ENCODE measurements at places on chromosomes 11 and 22.

- DNase-seq, result no peak
Measured at GRCh38 chr11:67441098-67441563, 2.1 kb downstream of the CORO1B start.

GRCh38 chr11:131217313-131218310 is 152.8 kb upstream of the NTM start:
- no peak for DNase-seq

DNA sequence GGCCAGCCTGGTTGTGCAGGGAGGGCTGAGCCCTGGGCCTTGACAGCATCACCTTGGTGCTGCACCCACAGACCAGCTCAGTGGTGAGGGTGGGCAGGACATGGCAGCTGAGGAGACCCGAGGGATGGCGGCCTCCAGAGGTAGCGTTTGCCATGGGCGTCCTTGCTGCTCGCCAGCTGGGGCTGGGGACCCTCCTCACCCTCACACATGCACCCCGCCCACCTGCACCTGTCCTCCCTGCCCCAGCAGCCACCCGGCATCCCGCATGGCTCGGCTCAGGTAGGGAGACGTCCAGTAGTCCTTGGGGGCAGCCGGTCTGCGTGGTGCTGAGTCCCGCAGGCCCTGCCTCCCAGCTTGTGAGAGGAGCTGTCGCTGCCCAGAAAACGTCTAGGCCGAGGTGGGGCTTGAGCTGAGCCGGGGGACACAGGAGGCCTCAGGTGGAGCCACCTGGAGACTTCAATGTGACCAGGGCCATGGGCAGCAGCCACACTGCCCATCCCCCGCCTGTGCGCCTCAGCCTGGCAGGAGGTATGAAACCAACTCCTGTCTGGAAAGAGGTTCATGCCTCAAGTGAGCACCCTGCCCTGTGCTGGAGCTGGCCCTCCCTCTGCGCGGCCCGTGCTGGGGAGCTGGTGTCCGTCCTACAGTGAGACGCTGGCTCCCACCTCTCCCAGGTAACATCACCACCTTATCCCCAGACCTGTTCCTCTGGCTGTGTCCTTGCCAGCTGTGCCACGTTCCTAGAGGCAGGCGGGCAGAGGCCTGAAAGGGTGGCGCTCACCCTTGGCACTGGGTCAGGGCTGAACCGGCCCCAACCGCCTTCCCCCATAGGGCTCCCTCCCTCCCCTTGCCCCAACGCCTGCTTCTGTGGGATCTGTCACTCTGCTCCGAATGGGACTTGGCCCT is 3.3 kb upstream of the TRABD start:
- DNase-seq, result no peak

GRCh38 chr11:119152043-119152442 is 3.2 kb downstream of the ABCG4 start:
- no peak for DNase-seq

- no peak for DNase-seq
Measured at GRCh38 chr11:18615628-18616392, 16.2 kb downstream of the MISFA start.

DNA sequence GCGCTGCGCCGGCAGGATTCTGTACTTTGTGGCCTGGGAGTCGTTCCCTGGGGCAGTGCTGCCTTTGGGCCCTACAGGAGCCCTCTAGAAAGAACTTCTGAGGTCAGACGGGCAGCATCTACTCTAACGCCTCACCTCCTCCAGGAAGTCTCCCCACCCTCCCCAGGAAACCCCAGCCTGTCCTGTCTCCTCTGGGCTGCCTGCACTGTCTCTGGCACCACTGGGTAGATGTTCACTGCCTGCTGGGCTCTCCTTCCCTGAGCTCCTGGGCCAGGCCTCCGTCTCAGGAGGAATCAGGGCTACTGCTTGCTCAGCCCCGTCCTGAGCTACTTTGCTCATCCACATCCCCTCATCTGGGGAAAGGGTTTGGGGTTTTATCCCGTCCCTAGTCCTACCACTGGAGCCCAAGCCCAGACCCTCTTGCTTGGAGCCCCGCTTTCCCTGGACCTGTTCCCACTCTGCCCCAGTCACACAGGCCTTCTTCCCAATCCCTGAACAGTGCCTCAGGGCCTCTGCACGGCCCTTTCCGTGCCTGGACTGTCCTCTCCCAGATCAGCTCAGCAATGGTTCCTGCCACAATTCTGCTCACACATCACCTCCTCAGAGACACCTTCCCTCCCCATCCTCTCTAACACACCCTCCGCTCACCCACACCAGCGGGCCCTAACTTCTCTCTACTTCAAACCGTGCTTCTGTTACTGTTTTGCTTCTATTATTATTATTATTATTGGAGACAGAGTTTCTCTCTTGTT is 11.3 kb upstream of the TREH start:
- DNase-seq, result no peak

DNA sequence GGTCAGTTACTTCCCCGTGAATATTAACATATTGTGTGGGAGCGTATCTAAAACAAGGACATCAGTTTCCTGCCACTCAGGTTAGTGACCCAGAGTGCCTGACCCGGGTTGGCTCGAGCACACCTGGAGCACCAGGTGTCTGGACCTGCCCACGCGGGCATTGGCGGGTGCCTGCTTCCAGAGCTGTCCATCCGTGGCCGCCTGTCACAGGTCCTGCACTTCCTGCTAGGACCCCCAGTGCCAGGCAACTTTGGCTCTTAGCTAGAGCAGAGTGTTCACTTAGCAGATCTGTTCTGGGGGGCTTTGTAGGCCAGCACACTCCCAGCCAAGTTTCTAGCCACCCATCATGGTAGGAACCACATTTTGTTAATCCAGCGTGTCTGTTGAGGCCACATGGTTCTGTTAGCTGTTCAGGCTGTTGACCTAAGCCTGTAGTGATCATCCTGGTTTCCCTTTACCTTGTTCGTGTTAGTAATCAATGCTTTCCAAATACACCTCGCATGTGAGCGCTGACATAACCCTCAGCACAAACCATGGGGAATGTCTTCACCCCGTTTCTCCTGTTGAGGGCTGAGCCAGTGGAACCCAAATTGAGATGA is 29.5 kb downstream of the MOV10L1 start:
- DNase-seq, result no peak

DNA sequence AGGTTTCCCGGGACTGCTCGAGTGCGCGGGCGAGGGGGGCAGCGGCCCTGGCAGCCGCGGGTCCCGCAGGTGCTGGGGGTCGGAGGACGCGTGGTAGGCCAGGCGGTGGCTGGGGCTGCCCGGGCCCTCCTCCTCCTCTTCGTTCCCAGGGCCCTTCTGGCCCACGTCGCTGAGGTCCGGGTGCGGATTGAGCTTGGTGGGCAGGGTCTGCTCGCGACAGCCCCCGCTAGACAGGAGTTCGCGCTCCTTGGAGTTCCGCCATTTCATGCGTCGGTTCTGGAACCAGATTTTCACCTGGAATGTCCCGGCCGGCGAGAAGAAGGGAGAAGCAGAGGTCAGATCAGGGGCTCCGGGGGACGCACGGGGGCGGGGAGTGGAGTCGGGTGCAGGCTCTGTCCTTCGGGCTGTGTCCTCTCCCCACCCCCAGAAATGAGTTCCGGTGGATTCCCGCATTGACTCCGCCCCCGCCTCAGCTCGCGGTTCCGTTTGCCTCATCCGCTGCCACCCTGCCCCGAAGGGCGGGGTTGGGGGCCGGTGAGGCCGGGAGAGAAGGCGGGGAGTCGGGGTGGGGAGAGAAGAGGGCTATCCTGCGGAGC is 3.9 kb downstream of the DBX1 start:
- no peak for DNase-seq

DNA sequence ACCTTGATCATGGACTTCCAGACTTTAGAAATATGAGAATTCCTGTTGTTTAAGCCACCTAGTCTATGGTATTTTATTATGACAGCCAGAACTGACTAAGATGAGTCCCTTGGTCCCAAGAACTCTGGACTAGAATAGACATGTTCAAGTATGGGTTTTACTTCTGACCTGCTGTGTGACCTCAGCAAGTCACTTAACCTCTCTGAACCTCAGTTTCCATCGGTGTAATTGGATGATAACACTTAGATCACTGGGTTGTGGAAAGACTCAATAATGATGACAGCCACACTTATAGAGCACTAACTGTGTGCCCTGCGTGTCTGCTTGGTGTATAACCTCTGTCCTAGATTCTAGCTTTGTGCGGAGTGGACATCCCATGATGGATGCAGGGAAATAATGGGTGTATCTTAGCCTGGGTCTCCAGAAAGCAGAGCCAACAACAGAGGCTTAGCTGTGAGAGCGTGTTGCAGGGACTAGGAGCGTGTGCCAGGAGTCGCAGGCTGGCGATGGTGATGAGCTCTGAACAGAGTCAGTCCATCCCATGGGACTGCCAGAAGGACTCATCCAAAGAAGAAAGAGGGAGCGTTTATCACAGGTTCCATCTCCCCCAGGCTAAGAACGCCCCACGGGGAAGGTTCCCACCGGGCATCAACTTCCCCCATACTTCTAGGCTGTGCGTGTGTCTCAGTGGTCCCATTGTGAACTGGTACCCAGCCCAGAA is 93.2 kb upstream of the TP53I11 start:
- DNase-seq, result no peak

- DNase-seq, result no peak
Measured at GRCh38 chr22:46501701-46502100, 35.7 kb downstream of the CELSR1 start.

GRCh38 chr22:42683578-42684283 is 34.5 kb upstream of the CYB5R3 start:
- DNase-seq, result no peak

- DNase-seq, result no peak
Measured at GRCh38 chr22:45686004-45686403, 14.4 kb downstream of the ATXN10 start.

GRCh38 chr11:107713009-107713408 is 1.2 kb upstream of the SLN start:
- DNase-seq, result no peak

DNA sequence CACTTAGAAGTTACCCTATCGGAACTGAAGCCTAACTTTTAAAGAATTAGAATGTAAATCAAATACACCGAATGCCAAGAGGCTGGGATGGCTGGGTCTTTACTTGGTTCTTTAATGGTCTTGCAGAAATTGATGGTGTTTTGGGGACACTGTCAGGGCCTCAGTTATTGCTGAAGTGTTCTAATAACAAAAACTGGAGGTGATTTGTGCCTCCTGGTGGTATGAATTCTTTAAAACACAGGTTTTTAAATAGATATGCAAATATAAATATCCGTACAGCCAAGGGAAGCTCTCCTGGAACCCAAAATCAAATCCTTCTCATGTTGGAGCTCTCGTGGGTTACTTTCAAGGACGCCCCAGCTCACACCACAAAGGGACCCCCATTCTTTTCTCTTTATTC is 19.3 kb upstream of the TMPRSS5 start:
- no peak for DNase-seq

DNA sequence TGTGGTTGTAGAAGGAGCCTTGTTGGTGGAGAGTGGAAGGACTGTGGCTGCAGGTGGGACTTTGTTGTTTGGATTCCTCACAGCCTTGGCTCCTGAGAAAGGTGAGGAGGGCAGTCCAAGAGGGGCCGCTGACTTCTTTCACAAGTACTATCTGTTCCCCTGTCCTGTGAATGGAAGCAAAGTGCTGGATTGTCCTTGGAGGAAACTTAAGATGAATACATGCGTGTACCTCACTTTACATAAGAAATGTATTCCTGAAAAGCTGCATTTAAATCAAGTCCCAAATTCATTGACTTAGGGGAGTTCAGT is 2.4 kb downstream of the FUT4 start:
- DNase-seq, result no peak

DNA sequence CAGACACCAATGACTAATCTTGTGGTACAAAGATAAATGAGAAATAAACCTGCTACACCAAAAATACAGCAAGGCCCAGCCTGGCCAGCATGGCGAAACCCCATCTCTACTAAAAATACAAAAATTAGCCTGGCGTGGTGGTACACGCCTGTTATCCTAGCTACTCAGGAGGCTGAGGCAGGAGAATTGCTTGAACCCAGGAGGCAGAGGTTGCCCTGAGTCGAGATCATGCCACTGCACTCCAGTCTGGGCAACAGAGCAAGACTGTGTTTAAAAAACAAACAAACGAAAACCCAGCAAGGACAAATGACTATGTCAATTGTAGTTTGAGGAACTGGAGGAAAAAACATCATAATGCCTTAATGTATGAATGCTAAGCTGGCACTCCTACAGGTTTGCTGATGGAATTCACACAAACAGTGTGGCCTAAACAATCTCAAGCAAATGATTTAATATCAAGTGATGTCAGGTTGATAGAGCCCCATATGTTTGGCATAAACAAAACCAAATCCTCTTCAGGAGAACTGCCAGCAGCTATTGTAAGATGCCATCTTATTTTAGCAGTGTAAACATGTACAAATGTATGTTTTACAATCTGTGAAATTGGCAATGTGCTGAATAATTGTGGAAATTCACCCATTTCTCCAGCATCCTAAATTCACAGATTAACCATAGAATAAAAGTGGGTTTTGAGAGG is 20.0 kb downstream of the MMP7 start:
- no peak for DNase-seq

DNA sequence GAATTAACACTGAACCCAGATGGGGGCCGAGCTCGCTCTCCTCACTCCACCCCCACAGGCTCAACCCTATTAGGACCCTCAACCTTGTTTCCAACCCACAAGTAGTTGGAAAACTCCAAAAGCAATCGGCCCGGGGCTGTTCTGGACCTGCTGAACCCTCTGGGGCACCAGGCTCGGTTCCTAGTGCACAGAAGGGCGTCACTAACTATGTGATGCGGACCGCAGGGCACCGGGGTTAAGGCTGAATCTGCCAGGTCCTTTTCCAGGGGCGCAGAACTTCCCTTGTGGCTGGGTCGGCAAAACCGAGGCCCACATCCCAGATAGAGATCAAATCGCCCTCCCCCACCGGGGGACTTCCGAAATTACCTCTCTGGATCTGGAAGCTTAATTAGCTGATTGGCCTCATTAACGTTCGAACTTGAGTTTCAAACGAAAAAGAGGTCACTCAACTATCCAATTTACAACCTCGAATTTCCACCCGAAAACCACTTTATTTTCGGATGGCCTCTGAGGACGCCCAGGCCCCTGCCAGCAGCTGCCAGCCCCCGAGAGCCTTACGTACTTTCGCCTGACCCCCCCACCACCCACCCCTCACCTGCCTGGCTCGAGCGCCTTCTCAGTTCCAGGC is 1.7 kb downstream of the SHANK2 start:
- no peak for DNase-seq

- DNase-seq, result no peak
Measured at GRCh38 chr11:10051868-10052586, 242.0 kb downstream of the SBF2 start.

DNA sequence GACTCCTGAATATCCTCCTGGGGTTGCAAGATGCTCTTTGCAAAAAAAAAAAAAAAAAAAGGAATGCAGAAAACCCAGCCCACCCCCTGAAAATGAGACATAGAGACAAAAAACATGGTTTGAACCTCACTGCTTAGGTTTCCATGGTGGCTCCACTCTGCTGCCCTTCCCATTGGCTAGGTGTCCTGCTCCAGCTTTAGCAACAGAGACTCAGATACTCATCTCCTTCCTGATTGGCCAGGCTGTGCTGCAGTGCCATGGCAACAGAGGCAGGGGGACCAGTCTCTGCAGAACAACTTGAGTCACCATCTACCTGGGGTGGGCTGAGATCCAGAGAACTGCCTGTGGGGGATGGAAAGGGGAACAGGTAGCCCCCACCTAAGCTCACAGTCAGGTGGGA is 17.4 kb upstream of the YWHAH start:
- no peak for DNase-seq
